ENCODE measurements at places on chromosomes 12 and 14.

GRCh38 chr12:130438243-130438620 is 100.5 kb downstream of the PIWIL1 start:
- no peak for DNase-seq

DNA sequence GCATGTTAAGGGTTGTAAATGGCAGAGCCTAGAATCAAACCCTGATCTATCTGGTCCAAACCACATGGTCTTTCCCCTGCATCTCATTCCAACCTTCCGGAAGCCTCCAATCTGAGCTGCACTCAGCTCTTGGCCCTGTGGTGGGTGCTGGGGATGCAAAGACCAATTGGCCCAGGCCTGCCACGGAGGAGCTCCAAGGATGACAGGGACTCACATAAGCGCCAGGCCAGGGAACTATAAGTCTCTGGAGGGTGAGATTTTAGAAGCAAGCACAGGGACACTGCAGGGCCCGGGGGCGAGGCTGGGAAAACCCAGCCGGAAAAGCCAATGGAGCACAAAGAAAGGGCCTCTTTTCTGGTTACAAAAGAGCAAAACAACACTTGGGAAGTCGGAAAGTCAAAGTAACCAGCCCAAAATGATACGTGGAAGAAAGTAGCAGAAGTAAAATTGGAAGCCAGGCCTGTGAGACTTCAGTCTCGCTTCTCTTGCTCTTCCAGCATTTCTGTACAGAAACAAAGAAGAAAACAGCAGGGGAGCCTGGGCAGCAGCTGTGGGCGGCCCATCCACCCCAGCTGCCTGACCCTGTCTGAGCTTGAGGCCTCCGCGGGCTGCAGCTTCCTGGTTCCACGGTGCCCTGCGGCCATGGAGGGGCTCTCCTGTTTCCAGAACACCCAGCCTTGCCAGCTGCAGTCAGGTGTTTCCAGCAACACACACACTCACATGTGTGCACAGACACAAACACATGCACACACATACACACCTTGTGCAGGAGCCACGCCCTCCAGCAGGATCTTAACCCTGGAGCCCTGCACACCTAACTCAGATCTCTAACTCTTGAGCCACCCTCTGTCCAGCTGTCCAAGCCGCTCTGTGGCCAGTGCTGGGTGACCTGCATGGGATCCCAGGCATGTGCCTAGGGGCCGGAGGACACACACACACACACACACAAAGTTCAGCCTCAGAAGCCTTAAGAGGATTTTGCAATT is 178.2 kb downstream of the BCL11B start:
- no peak for DNase-seq

DNA sequence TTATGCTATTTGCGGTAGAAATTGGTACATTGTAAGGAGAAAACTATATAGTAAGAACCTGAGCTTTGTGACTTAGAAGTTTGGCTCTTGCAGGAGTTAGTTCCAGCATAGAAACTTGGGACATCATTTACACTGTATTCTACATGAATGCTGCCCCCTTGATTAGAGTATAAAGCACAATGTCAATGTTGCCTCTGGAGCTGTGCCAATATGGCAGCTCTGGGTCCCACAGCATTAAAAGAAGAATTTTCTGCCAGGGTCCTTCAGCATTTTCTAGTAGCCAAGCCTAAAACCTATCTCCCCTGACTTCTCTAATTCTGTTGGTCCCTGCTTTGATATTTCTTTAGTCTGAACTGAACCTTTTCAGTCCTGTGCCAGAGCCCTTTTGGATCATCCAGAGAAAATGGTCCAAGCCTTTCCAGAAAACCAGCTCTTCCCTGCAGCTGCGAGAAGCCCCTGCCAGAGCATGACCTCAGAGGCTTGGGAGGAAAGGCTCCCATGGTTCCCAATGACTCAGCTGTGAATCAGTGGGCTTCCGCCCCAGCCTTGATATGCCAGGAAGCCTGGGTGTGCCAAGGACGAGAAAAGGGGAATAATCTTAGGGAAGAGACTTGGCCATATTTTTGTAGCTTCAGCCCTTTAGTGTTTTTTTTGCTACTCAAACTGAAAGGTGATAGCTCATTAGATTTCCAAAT is 43.2 kb downstream of the PLEKHG7 start:
- DNase-seq: no peak

- no peak for DNase-seq
Observed at GRCh38 chr12:71578694-71579258, 84.9 kb downstream of the ZFC3H1 start.

DNA sequence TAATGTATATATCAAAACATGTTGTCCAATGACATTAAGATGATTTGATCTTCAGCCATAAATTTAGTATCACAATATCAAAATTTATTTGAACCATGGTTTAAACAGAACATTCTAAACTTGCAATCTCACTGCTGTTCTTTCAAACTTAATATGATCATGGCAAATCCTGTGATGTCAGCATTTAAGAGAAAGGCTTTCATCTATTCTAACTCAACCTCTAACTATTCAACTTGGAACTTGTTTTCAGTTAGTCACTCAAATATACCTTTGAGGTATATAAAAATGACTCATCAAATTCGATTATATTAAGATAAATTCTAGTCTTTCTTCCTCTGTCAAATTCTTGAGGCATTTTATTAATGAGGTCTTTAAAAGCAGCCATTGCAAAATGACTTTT is 747.0 kb upstream of the FLRT2 start:
- DNase-seq: no peak

- no peak for DNase-seq
Observed at GRCh38 chr12:90090929-90091651, 382.5 kb upstream of the ATP2B1 start.

DNA sequence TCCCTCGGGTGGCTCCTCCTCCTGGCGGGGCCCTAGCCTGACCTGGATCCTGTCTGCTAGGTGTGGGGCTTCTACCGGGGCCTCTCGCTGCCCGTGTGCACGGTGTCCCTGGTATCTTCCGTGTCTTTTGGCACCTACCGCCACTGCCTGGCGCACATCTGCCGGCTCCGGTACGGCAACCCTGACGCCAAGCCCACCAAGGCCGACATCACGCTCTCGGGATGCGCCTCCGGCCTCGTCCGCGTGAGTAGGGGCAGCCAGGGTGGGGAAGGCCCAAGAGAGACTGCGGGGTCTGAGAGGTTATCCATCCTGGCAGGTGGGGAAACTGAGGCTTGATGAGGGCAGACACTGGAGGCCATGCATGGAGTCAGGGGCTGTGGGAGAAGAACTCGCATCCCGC is 4.0 kb downstream of the SLC25A47 start:
- no peak for DNase-seq

DNA sequence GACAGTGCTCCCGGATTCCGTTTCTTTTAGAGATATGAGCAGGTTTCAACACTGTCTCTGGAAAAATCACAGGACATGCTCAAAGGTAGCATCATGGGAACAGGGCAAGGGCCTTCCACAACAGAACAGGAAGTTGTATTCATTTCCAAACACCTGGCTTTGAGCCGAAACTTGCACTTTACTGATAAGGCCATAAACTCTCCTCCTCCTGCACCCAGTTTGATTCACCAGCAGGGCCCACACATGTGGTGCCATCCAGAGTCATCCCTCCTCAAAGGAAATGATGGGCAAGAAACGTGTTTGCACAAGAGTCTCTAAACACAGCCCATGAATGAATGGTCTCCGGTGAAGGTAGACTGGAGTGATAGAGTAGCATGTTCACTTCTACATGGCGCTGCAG is 268.4 kb upstream of the FKBP4 start:
- peak; percentile 41 for DNase-seq

GRCh38 chr14:23195552-23196101 is 12.2 kb upstream of the SLC7A8 start:
- no peak for DNase-seq

- DNase-seq: no peak
Observed at GRCh38 chr12:22828066-22828465, 203.1 kb downstream of the ETNK1 start.

DNA sequence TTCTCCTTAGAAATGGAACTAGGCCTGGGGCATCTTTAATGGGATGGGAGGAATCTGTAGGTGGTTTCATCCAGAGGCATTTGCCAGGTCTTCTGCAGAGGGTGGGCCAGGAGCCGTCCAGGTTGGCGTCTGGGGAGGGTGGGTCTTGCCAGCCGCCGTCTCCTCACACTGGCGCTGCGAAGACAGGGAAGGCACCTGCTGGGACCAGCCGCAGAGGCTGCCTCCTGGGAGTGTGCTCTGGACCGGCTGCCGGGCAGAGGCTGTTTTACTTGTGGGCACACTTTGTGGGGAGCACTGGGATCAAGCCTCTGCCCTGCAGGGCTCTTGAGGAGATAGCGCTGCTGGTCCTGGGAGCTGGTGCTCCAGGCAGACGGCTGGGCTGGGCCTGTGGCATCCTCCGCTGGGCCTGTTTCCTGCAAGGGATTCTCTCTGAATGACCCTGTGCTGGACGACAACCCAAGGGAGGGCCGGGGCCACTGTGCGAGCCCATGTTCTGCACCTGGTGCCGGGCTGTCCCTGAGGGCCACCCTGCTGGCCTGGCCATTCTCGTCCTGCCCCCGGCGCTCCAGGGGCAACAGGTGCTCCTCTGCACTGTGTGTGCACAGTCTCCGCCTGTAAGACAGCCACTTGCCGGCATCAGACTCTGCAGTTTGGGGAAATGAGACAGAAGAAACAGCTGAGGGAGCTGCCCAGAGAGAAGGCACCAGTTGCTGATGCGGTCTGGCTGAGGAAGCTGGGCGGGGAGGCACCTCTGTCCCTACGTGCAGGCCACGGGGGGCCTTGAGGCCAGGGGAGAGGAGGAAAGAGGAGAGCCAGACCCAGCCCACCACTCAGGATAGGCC is 10.0 kb upstream of the TEX22 start:
- DNase-seq: no peak

DNA sequence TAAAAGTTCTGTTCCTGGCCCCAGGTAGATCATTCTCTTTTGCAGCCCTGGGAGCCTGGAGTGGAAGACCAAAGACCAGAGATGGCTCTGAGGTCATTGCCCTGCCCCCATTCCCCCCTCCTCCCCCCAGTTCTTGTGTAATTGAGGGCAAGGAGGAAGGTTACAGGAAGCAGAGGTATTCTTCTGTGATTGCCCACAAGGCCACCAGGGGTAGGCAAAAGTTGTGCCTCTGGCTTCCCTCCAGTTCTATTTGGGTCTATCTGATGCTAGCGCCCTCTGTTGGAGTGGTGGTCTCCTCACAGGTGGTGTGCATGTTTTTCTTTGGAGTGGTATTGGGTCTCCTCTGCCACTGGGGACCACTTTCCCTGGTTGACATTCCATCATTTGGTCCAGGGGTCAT is 41.2 kb upstream of the CRY1 start:
- peak; percentile 77 for DNase-seq

- no peak for DNase-seq
Observed at GRCh38 chr14:31993521-31993951, 83.6 kb upstream of the ARHGAP5 start.

DNA sequence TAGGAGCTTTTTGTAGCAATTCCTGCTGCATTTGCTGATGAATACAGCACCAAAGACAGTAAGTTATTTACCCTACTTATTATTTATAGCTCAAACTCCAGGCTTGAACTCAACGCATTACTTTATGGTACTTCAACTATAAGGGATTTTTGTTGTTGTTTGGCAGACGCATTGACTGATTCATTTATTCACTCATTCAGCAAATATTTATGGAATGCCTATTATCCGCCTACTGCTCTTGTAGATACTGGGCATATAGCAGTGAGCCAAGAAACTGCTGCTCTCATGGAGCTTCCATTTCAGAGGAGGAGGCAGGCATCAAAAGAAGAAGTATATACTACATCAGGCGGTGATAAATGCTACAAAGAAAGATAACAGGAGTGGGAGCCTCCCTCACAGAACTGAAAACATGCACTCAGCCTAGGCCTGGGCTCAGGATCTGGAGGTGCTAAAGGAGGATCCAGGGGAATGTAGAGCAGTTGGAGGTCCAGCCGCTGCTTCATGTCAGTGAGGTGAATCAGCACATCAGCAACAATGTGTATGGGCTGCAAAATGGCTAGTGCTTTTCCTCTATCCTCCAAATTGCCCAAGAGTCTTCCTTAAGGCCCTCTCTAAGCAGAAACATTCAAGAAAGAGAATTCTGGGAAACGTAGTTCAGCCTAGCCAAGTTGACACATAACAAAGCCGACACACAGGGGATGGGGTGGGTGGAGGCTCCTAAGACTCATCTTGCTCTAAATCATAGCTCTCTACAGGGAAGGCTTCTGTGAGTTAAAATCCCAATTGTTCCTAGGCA is 157.5 kb downstream of the NRXN3 start:
- DNase-seq: no peak

DNA sequence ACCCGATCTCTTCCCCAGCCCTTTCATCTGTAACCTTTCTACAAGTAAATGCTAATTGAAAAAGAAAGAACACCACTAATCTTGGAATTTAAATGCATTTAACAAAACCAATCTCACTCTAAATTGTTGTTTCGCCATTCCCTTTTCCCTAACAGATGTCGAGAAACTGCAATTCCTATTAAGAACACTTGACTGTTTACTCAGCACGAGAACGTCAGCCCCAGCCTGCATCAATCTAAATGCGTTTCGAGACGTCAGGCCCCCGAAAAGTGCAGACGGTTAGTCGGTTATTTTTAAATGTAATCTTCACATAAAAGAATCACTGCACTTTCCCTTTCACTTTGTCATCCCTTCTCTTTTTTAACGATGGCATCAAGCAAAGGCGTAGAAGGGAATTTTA is 837.6 kb downstream of the VRK1 start:
- no peak for DNase-seq

DNA sequence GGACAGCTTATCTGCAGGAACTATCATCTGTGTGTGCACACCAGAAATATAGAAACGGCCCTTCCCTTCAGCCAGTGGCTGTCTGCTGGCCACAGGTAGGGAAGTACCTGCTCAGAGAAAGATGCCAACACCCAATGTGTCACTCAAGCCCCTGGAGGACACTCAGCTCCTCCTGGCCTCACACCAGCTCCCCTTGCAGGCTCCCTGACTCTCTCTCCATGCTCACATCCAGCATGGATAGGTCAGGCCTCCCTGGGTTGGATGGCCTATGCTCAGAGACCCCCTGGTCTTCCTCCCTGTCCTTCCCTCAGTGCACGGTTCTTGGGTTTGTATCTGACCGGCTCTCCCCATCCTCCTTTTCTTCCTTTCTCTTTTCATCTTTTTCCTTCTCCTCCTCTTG is 202.1 kb downstream of the BCL11B start:
- no peak for DNase-seq

DNA sequence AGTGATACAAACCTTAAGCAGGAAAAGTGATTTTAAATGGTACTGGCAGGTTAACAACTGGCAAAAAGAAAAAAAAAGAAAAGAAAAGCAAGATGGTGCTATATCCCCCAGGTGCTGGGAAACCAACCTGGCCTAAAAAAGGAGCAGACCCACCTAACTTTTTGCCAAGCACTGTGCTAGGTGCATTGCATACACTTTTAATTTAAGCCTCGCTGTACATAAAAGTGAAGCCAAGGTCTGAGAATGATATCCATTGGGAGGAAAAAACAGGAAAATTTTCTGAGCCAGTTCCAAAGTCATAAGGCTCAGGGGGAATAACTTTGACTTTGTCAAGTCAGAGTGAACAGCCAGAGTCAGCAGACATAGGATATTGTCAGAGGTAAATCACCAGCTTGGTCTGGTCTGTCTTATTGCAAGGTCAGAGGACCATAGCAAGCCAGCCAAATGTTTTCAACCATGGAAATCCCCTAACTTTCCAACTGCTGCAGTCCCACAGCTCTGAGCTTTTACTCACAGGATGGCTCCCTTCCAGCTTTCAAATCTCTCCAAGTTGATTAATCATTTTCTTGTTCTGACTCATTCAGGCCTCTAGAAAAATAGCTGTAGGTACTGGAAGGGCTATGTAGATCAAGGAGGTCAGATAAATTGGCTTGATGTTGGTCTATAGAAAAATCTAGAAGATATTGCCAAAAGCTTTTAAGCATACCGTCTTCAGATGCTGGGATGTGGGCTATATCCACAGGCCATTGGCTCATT is 412.9 kb downstream of the RAD51B start:
- peak; percentile 39 for DNase-seq

GRCh38 chr12:47812797-47813510 is 6.7 kb downstream of the HDAC7 start:
- DNase-seq: peak; percentile 87
